ENCODE measurements at places on chromosomes 6 and 20. TPM values are rescaled to one million over a fixed set of nuclear protein-coding genes. Genes with fewer than 3 reads are reported as not detected.

Gene PLAGL1
- total RNA-seq = 105 TPM

DNA sequence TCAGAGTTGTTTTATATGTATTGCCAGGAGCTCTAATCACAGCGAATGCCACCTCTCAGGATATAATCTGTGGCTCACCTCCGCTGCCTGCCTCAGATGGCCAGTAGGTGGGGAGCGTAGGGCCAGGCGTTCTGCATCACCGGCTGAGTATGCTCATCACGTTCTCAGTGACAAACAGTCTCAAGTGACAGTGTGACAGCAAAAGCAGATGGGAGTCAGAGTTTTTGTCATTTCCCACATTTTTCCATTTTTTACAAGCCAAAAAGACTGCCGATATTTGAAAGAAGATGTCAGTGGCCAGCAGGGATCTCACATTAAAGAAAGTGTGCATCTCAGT, 208.7 kb downstream of the ALDH8A1 start:
- H3K27me3 ChIP-seq = no peaks in the 10 kb centered on the region
- no peak overlapping the region for H3K27ac ChIP-seq
- H3K4me1 ChIP-seq = peaks cover 38% of the 10 kb centered on the region
- no peak for DNase-seq
- no peaks in the 10 kb centered on the region for H3K36me3 ChIP-seq

GRCh38 chr6:14789996-14790395, 455.9 kb upstream of the JARID2 start:
- no peaks in the 10 kb centered on the region for H3K27me3 ChIP-seq
- H3K36me3 ChIP-seq = no peaks in the 10 kb centered on the region
- no peak for DNase-seq
- H3K27ac ChIP-seq = no peak overlapping the region
- H3K4me3 ChIP-seq = no peak overlapping the region
- H3K4me1 ChIP-seq = no peaks in the 10 kb centered on the region

- peaks cover 3% of the 10 kb centered on the region for H3K36me3 ChIP-seq
- no peak overlapping the region for H3K27ac ChIP-seq
- H3K27me3 ChIP-seq = peaks cover 79% of the 10 kb centered on the region
- peak overlapping the region; percentile 64 for H3K4me3 ChIP-seq
- DNase-seq = no peak
These were observed 1.0 kb upstream of the VGLL2 start for GRCh38 chr6:117264369-117264691.

DNA sequence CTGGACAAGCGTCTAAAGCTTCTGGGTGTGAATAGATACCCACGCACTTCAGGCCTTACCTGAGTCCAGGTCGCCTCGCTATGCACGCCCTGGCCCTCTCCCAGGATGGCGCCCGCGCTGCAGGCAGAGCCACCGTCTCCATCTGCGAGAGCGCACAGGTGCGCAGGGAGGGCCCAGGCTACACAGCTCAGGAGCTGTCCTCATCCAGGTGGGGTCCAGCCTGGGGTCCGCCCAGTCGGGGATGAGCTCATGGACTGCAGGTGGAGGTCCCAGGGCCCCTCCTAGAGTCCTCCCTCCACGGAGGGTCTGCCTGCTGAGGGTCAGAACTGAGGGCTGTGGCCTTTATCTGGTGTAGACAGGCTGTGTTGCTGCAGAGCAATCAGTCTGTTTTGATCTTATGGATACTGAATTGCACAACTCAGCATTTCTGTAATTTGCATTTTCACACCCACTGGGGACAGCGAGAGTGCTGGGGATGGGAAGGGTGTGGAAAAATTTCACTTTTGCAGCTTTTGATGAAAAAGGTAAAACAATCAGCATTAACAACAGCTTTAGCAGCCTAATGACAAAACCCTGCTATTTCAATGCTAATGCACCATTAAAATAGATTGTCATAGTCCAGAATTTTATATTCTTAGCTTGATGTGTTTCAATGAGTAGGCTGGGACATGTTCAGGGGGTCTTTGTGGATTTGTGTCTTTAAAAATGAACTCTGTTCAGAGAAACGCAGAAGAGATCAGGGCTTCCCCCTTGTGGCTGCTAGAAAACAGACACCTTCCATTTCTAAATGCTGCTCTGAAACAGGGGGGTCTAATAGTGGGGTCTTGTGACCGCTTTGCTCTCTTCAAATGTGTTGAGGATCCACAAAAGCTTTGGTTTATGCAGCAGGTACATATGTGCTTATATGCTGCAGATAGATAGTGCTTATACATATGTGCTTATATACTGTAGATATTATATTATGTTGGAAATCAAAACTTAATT, 77.8 kb upstream of the PHACTR3 start:
- no peak for DNase-seq
- H3K27me3 ChIP-seq = peaks cover 68% of the 10 kb centered on the region
- H3K4me3 ChIP-seq = no peak overlapping the region
- no peak overlapping the region for H3K27ac ChIP-seq

Gene TAGAP
- not detected for total RNA-seq

All from chondrocyte (in vitro differentiated cells).